ENCODE measurements at places on chromosomes 5 and 9.

GRCh38 chr5:141883184-141883891, 5.1 kb upstream of the PCDH1 start:
- no peak for DNase-seq

GRCh38 chr9:14309403-14309802, 4.5 kb downstream of the NFIB start:
- no peak for DNase-seq

DNA sequence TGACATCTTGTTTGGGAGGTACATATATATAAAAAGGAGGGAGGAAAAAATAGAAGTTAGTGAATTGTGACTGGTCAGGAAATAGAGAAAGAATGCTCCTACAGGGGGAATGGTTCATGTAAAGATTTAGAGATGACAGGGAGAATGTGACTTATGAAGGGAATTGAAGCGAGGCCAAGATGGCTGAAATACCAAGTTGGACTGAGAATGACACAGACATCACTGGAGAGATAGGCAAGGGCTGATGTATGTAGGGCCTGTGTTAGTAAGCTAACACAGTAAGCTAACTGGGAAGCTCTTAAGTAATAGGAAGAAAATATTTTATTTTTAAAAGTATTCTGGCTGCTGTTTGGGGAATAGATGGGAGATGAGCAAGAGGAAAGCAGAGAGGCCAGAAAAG, 286.3 kb downstream of the NNT start:
- DNase-seq, result no peak

- no peak for DNase-seq
Measured at GRCh38 chr5:60183881-60184280, 290.4 kb upstream of the PDE4D start.

- no peak for DNase-seq
Measured at GRCh38 chr5:143600396-143601075, 197.1 kb upstream of the NR3C1 start.

- DNase-seq, result no peak
Measured at GRCh38 chr5:36073595-36074216, 7.0 kb upstream of the UGT3A2 start.

DNA sequence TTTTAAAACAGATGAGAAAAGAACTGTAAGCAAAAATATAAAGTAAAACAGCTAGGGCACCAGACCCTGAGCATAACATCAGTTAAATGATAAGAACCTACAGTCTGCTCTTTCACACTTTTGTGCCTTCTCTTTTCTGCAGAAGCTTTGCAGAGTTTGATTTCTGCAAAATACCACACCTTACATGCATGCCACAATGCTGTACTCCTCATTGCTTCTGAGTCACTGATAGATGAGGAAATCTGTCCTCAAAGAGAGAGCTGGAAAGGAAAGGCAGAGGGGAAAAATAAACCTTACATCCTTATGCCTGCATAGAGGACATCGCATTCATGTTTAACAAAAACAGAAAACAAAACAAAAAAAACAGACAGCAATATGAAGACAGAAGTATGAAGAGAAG, 142.9 kb downstream of the ATPSCKMT start:
- no peak for DNase-seq

DNA sequence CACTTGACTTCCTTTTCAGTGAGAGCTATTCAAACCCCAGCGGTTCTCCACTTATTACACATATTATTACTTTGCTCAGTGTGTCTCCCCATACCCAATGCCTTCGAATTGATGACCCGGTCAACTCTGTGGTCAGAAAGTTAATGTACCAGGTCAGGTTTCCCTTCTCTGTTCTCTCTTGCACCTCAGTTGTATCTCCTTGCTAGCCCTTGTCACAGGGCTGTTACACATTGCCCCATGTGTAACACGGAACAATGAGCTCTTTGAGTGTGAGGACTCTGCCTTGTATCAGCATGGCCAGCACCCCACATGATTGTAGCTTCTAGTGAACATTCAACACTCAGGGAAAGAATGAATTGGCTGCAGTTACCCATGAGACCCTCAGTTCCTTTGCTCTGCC, 73.6 kb downstream of the DOCK2 start:
- no peak for DNase-seq

GRCh38 chr5:153088538-153088937, 401.9 kb upstream of the GRIA1 start:
- no peak for DNase-seq

GRCh38 chr5:55749387-55749786, 11.5 kb downstream of the DDX4 start:
- no peak for DNase-seq

DNA sequence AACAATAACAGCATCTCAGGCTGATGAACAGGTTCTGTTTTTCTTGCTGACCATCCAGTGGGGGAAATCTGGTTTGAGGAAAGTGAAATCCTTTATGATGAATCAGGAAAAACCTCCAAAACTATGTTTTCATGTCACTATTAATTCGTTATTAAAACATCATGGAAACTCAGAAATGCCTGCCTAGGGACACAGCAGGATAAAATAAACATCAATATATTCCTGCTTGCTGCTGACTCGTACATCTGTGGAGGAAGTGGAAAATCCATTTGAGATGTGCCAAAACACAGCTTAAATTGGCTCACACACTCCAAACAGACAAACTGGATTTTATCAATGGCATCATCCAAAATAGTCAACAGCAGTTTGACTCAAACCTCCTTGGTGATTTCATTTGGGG, 53.0 kb downstream of the TEK start:
- no peak for DNase-seq

GRCh38 chr5:131441184-131441583, 177.3 kb downstream of the CDC42SE2 start:
- no peak for DNase-seq

DNA sequence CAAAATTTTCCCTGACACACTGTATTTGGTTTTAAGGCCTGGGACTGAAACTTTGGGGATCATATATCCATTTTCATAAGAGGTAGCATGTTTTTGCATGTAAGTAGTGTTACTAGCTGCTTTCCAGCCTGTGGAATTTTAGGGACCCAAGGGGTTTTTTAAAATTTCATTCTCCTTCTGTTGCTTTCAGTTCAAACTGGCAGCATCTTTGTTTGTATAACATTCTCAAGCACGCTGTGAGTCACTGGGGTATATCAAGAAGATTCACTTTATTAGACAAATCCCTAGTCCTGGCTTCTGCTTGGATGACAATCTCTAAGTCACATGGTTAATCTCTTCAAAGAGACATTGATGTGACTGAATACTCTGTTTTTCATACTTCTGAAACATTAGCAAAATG, 479.0 kb downstream of the CYLC2 start:
- no peak for DNase-seq

GRCh38 chr9:6307551-6308096, 20.6 kb upstream of the TPD52L3 start:
- DNase-seq, result no peak

DNA sequence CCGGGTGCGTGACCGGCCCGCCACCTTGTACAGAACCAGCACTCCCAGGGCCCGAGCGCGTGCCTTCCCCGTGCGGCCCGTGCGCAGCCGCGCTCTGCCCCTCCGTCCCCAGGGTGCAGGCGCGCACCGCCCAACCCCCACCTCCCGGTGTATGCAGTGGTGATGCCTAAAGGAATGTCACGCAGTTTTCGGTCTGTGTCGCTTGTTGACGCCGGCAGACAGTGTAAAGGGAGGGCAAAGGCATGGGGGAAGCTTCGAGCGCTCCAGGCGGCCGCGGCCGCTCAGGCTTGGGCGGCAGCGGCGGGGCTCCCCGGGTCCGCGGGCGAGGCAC, 1.3 kb downstream of the LRRC26 start:
- no peak for DNase-seq

DNA sequence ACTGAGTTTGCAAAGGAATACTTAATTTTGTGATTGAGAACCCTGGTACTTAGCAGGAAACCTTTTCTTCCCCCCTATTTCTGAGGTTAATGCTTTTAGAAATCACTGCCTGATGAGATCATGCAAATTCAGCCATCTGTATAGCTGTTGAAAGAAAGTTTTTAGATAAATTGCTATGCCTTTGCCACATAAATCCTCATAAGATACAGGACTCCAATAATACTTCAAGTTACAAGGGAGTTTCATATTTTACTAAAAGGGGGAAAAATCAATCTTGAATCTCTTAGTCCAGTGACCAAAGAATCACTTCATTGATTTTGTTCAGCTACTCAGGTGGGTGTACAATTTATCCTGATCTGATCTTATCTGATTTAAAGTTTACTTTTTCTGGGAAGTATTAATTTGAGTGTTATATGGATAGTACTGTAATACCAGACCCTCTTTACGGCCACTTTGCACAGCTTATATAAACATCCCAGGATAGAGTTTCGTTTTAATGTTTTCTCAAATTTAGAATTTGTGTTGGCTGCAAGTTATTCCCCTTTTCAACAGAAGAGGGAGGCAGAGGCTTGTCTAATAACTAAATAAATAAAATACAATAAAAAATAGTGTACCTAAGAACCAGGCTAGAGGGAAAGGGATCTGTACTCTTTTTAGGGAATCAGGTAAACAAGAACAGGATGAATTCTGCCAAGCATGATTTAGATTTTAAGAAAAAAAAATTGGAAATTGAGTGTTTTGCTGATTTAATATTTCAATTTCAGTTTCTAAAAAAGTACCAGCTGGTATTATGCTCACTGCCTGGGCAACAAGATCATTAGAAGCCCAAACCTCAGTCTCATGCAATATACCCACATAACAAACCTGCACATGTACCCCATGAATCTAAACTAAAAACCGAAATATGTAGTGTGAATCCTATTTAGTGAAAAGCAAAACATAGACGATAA, 69.1 kb downstream of the PSAT1 start:
- DNase-seq, result no peak

GRCh38 chr9:90697808-90698207, 55.2 kb upstream of the DIRAS2 start:
- no peak for DNase-seq

DNA sequence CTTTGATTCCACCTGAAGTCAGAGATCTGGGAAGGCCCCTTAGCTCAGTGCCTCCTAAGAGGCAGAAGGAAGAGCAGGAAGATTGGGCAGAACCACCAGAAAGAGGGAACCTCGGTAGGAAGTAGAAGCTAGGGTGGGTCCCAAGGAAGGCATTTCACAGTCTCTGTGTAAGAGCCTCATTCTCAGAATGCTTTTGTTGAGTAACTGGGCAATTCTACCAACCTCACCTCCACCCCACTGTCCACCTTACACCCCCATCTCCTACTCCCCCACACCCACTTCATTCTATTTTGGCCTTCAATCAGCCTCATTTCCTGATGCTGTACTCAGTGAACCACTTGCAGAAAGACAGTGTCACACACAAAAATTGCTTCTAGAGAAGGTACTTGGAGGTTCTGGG, 3.5 kb downstream of the HBEGF start:
- DNase-seq, result no peak

- no peak for DNase-seq
Measured at GRCh38 chr9:86112057-86112456, 12.7 kb upstream of the GOLM1 start.

- DNase-seq, result no peak
Measured at GRCh38 chr5:62259699-62260250, 46.2 kb upstream of the KIF2A start.

GRCh38 chr9:7960320-7961050, 160.9 kb upstream of the DMAC1 start:
- DNase-seq, result no peak

- no peak for DNase-seq
Measured at GRCh38 chr9:116904165-116904564, 217.1 kb downstream of the TRIM32 start.

- DNase-seq, result no peak
Measured at GRCh38 chr9:37061768-37062167, 27.7 kb upstream of the PAX5 start.

GRCh38 chr5:31854181-31855133, 215.5 kb downstream of the PDZD2 start:
- no peak for DNase-seq

- DNase-seq, result no peak
Measured at GRCh38 chr9:121686930-121687541, 35.6 kb downstream of the DAB2IP start.

DNA sequence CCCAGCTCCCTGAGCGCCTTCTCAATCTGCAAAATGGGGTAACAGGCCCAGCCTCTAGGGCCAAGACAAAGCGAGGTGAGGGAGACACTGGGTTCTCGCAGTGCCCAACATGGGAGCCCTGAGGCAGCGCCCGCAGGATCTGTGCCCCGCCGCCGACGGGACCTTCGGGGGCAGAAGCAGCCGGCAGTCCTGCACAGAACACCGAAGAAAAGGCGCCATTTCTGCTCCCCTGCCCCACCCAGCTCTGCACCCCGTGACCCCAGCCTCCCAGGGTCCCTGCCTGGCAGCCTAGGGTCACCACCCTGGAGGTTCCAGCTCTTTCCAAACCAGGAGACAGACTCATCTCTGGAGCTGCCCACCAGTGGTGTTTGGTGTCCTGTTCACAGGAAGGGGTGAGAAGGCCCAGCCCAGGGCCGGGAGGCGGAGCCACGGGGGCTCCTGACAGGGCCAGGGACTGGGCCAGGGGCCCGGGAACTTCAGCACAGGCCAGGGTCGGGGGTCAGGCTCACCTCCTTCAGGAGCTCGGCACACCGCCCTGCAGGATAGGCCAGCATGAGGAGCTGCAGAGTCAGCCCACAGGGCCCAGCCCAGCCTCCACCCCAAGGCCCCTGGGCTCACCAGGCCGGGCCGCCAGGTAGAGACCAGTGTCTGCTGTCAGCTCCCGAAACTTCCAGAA, 3.3 kb downstream of the LCN8 start:
- no peak for DNase-seq

DNA sequence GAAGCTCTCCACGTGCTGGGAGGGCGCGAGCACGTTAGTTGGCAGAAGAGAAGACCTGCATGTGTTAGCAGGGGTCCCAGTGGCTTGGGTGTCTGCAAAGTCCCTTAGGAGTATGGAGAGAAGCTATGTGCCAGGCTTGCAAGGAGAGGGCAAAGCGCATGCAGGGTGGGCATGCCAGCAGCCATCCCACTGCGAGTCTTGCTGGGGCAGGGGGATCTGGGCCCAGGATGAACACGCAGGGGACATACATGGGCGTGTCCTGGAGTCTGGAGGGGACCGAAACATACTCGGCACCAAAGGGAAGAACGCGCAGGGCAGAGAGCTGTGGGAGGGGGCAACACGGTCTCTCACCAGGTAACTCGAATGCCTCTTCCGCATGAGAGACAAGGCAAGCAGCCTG, 43.6 kb upstream of the IPPK start:
- DNase-seq, result no peak

DNA sequence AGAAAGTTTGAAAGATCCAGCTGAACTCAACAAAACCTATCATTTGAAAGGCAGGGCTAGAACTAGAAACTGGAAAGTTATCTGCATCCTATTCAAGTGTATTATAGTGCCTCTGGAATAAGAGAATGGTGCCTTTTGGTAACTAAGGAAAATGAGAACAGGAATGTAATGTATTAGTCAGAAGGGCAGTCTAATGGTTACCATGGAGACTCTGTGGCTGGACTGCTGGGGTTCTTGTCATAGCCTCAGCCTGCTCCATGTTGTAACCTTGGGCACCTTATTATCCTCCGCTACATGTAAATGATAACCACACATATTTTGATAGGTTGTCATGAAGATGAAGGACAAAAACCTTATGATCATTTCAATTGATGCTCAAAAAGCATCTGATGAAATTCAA, 24.6 kb upstream of the IFNB1 start:
- no peak for DNase-seq

GRCh38 chr9:128007566-128008138, 26.9 kb upstream of the EEIG1 start:
- DNase-seq, result no peak
